HT1080 (cell line): ENCODE measurements at places on chromosomes 11 and 22. TPM values are rescaled to one million over a fixed set of nuclear protein-coding genes. Genes with fewer than 3 reads are reported as not detected.

DNA sequence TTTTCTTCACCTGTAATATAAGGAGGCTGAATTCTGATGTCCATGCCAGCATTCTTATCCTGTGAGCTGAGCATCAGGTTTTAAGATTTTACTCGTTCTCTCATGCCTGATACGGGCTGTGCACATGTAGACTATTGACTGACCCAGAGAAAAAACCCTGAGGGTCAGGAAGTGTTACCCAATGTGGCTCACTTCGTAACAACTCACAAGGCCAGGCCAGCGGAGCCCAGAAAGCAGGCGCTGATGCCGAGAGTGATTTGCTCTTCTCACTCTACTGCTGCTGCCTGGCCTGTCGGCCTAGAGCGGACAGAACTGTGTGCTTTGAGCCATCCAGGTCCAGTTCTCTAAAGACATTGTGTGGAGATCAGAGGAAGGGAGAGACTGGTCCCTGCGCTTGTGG lies 10.8 kb downstream of the THYN1 start:
- DNase-seq = no peak

- no peak for DNase-seq
Measured at GRCh38 chr22:17970201-17970708, 54.1 kb downstream of the MICAL3 start.

DNA sequence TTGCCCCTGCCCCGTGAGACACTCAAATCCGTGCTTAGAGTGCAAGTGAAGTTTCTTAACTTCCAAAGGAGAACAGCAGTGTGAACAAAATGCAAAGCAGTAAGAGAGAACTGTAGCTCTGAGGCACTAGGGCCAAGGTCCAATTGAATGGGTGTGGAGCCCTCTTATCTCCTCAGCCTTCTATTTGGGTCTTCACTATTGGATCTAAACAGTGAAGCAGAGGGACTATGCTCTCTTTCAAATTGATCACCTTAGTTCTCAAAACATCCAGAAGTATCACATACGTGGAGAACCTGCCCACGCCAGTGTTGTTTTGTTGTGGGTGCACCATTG lies 49.6 kb downstream of the C22orf31 start:
- no peak for DNase-seq

GRCh38 chr11:102783720-102784119 lies 3.3 kb upstream of the MMP10 start:
- no peak for DNase-seq

DNA sequence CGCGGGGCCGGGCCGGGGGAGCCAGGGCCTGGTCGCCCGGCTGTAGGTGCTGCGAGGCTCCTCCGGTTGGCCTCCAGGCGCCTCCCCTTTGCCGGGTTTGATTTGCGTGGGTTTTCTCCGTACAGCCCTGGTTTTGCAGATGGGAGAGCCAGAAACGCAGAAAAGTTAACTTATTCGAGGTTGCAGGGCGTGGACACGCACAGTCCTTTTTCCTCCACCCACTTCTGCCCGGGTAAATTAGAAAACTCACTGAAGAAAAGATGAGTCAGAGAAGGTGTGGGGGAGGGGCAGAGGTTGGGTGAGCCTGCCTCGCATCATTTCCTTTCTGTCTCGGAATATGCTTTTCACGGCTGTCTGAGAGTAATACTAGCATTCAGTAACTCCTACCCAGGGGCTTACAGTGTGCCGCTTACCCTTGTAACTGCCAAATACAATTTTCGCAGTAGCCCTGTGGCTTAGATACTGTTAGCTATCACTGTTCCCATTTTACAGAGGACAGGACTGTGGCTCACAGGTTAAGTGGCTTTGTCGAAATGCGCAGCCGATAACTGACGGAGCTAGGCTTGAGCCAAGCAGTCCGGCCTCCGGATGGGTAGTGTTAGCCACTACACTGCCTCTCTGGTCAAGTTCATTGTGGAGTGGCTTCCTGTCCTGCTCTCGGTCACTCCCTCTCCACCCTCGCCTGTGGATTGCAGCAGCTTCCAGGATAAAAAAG lies 812 bp downstream of the FADD start:
- DNase-seq = peak; percentile 89

DNA sequence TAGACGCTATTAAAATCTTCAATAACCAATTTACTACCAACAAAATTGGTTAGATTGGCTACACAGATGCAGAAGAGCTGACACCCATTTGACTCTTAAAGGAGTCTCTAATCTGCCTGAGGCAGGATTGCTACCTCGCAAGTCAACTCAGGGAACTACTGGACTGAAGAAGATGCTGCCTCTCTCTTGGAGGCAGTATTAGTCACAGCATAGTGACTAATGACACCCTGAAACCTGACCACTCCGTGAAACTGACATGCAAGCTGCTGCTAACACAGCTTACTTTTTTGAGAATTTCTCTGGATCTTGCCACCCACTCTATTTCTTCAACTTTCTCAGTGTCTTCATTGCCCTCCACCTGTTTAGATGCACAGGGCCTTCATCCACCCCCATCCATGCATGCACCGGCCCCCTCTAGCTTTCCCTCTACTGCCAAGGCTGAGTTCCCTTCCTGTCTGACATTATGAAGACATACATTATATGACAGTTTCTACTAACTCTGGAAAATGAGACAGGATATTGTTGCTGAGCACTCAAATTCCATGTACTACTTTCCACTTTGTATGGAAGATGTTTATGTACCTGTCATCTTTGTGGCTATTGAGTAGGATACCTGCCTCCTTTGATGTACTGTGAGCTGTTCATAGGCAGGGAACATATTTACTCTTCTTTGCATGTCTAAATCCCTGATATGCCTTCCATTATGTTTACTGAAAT lies 183.2 kb downstream of the MSANTD4 start:
- peak; percentile 84 for DNase-seq

GRCh38 chr22:28375761-28376534 lies 303.7 kb downstream of the TTC28 start:
- no peak for DNase-seq

- no peak for DNase-seq
Measured at GRCh38 chr11:71465054-71465453, 12.1 kb downstream of the NADSYN1 start.

DNA sequence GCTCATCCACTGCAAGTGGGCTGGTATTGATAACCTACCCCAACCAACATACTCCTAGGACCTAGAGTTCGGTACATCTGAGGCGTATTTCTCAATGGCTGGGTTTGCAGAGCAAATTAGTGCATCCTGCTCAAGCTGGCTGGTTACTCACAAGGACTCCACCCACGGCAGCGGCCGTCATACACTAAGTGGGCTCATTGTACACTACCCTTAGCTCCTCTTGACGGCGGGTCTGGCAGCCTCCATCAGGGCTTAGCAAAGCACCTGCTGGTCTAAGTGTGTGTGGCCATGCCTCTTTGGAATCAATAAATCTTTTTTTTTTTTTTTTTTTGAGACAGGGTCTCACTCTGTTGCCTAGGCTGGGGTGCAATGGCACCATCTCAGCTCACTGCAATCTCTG lies 20.2 kb upstream of the KCNJ11 start:
- DNase-seq = no peak

DNA sequence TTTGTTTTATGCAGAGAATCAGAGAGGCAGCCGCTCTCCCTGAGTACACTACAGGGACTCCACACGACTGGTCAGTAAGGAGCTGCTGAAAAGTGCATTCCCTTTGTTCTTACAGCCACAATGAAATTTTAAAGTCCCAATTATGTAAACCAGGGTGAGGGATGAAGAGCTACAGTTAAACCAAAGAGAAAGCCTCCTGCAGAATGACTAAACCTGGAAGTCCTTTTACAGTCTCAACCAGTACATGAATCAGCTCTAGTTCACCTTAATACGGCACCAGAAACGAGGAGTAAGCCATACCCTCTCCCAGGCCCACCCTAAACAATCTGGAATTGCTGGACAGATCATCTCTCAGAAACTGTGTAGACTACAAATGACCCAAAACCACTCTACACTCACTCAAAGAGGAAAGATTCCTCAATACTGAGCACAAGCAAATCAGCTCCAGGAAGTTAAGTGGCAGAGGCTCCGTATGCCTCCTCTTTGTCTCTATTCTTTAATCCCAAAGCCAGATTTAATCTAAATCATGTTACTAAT lies 113.1 kb downstream of the RBFOX2 start:
- DNase-seq = peak; percentile 68

DNA sequence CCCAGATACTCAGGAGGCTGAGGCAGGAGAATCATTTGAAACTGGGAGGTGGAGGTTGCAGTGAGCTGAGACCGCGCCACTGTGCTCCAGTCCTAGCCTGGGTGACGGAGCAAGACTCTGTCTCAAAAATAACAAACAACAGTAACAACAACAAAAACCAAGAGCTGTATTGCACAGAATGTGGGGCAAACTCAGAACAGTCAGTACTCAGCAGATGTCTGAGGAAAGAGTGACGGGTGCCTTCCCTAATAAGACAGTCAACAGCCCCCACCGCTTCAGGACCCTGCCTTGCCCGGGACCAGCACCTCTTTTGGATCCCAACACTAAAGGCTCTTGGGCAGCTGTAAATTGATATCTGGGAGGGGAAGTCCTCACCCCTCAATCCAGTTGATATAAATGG lies 40.3 kb downstream of the RIBC2 start:
- DNase-seq = no peak

GRCh38 chr11:99814738-99815137 lies 794.0 kb downstream of the CNTN5 start:
- DNase-seq = no peak

The RAG2 gene
- not detected in 2 replicates for total RNA-seq

The WBP2NL gene
- not detected in 2 replicates for total RNA-seq

The KCTD14 gene
- total RNA-seq = 15.0 and 20.1 TPM in 2 replicates

The ABCC8 gene
- total RNA-seq = not detected in 2 replicates

The MAPK11 gene
- total RNA-seq = 12.6 and 18.0 TPM in 2 replicates
